Transverse colon (tissue), 4 donors: ENCODE measurements at places on chromosomes 5 and 9. TPM values are rescaled to one million over a fixed set of nuclear protein-coding genes. Genes with fewer than 3 reads are reported as not detected.

DRD1 gene
- not detected for total RNA-seq

GALT gene
- total RNA-seq, result 108 TPM

C5orf46 gene
- not detected for total RNA-seq

SLC2A6 gene
- 3.4 TPM for total RNA-seq

PAEP gene
- not detected for total RNA-seq

TEX10 gene
- total RNA-seq, result 8.7 TPM

CCL28 gene
- total RNA-seq, result 115 TPM

IGIP gene
- total RNA-seq, result 20.7 TPM

- DNase-seq, result no peak
- H3K27me3 ChIP-seq, result no peaks in the 10 kb centered on the region
- no peaks in the 10 kb centered on the region for H3K4me1 ChIP-seq
- no peak overlapping the region for H3K27ac ChIP-seq
- H3K4me3 ChIP-seq, result no peak overlapping the region
Measured at GRCh38 chr5:29795096-29795652, 1398.3 kb upstream of the CDH6 start.

- peaks cover 47% of the 10 kb centered on the region for H3K27me3 ChIP-seq
- H3K4me3 ChIP-seq, result no peak overlapping the region
- no peaks in the 10 kb centered on the region for H3K4me1 ChIP-seq
- H3K27ac ChIP-seq, result no peak overlapping the region
- no peak for DNase-seq
Measured at GRCh38 chr5:11385901-11386293, 518.3 kb downstream of the CTNND2 start.

DNA sequence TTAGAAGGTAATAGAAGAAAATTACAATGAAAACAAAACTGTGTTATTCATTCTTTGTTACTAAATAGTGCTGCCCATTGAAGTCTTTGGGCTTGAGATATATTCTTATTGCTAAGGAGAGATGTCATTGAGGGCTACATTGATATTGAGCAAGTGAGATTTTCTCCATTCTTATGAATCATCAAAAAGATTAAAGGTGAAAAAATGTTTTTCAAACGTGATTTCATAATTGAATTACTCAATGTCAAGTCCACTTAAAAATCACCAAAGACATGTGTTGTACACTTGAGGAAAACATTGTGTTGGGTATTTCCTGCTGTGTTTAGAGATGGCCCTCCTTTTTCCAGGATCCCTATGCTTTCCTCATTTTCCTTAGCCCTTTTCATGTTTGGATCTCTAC is 448.1 kb downstream of the NFIB start:
- H3K4me3 ChIP-seq, result no peak overlapping the region
- peaks cover 6% of the 10 kb centered on the region for H3K4me1 ChIP-seq
- DNase-seq, result no peak
- H3K27ac ChIP-seq, result no peak overlapping the region

DNA sequence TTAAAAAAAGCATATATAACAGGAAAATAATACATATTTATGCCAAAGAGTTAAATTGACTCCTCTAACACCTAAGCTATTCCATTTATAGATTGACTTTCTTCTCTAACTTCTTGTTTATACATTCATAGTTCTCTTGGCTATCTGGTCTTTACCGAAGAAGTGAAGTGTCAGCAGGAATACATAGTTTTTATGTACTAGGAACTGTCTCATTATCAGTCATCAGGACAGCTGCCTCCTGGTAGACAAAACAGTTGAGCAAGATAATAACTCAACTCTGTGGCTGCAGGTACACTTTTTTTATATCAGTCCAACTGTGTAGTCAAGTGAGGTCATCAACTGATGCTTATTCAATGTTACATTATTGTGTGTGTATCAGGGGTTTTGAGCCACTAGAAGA is 1436.0 kb upstream of the NUDT12 start:
- no peaks in the 10 kb centered on the region for H3K36me3 ChIP-seq
- H3K27me3 ChIP-seq, result no peaks in the 10 kb centered on the region

DNA sequence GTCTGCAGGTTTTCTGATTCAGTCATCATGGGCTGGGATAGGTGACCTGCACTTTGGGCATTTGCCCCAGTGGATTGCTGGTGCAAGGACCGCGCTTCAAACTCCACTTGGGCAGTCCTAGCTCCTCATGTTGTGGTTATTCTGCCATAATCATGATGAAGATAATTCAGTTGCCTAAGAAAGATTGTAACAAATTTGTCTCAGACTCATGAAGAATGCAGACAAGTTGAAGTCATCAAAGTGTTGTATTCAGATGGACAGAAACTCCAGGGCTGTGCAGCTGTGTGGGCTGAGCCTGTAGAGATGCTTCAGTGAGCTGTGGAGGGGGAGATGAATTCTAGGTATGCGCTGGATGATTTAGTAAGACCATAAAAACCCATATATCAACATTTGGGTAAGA is 38.5 kb downstream of the TARS1 start:
- no peak overlapping the region for H3K27ac ChIP-seq
- no peaks in the 10 kb centered on the region for H3K27me3 ChIP-seq
- DNase-seq, result no peak
- H3K36me3 ChIP-seq, result no peaks in the 10 kb centered on the region
- no peak overlapping the region for H3K4me3 ChIP-seq

- no peak overlapping the region for H3K4me3 ChIP-seq
- no peaks in the 10 kb centered on the region for H3K27me3 ChIP-seq
- no peak overlapping the region for H3K27ac ChIP-seq
- no peak for DNase-seq
- no peaks in the 10 kb centered on the region for H3K36me3 ChIP-seq
Measured at GRCh38 chr5:125100951-125101350, 354.5 kb upstream of the ZNF608 start.

- no peak overlapping the region for H3K4me3 ChIP-seq
- no peaks in the 10 kb centered on the region for H3K27me3 ChIP-seq
- H3K4me1 ChIP-seq, result no peaks in the 10 kb centered on the region
Measured at GRCh38 chr5:171984748-171985419, 21.6 kb downstream of the FBXW11 start.

DNA sequence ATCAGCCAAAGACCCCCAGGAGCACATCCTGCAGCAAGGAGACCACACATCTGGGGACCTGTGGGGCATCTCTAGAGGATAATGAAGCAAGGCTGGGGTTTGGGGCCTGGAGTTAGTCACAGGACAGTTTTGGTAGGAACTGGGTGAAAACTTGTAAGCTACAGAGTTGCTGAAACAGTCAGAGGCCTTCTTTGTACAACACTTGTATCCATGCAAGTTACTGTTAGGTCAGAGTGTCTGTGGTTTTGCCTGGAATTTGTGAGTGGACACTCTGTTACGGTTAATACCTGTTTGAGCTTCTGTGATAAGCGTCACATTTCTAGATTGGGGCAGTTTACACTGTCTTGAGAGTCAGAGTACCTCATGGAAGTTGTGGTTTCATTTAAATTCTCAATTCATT is 22.6 kb upstream of the ASPN start:
- H3K27ac ChIP-seq, result peak overlapping the region; percentile 58
- H3K36me3 ChIP-seq, result no peaks in the 10 kb centered on the region
- no peak for DNase-seq
- no peaks in the 10 kb centered on the region for H3K27me3 ChIP-seq

GRCh38 chr5:132830436-132831094 is at the start of gene SHROOM1:
Gene SHROOM1, minus strand, starts transcription at chr5:132830647. Its CDS starts 4,507 bp downstream, at chr5:132826140.
- DNase-seq, result peak; percentile 82
- H3K27me3 ChIP-seq, result peaks cover 7% of the 10 kb centered on the region
- H3K36me3 ChIP-seq, result no peaks in the 10 kb centered on the region
- peaks cover 5% of the 10 kb centered on the region for H3K4me1 ChIP-seq

DNA sequence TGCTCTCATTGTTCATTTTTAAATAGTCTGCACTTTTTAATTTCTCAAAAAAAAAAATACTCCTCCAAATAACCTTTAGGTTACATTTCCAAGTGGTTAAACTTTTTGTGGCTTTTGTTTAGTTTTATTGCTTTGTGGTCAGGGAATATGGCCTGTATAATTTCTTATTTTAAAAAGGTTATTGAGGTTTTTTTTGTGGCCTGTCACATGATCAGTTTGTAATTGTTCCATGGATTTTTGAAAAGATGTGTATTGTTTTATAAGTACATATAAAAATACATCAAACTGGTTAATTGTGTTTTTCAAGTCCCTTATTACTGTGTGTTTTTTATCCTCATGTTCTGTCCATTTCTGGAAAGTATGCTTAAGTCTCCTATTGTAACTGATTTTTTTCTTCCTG is 64.0 kb downstream of the ZNF618 start:
- H3K27me3 ChIP-seq, result no peaks in the 10 kb centered on the region
- no peak for DNase-seq
- H3K4me1 ChIP-seq, result peaks cover 6% of the 10 kb centered on the region
- H3K36me3 ChIP-seq, result no peaks in the 10 kb centered on the region
- H3K27ac ChIP-seq, result no peak overlapping the region

- H3K36me3 ChIP-seq, result no peaks in the 10 kb centered on the region
- no peaks in the 10 kb centered on the region for H3K4me1 ChIP-seq
- DNase-seq, result no peak
- H3K27ac ChIP-seq, result no peak overlapping the region
- no peak overlapping the region for H3K4me3 ChIP-seq
Measured at GRCh38 chr5:178557416-178557815, 32.8 kb downstream of the COL23A1 start.

GRCh38 chr9:8456344-8456743 is 656.8 kb upstream of the DMAC1 start:
- H3K27me3 ChIP-seq, result no peaks in the 10 kb centered on the region
- H3K4me1 ChIP-seq, result no peaks in the 10 kb centered on the region
- H3K36me3 ChIP-seq, result no peaks in the 10 kb centered on the region
- no peak overlapping the region for H3K27ac ChIP-seq

- H3K36me3 ChIP-seq, result no peaks in the 10 kb centered on the region
- no peaks in the 10 kb centered on the region for H3K4me1 ChIP-seq
- H3K4me3 ChIP-seq, result no peak overlapping the region
Measured at GRCh38 chr9:69380301-69380700, 55.3 kb downstream of the ENTREP1 start.

- H3K4me1 ChIP-seq, result peaks cover 31% of the 10 kb centered on the region
- DNase-seq, result peak; percentile 51
Measured at GRCh38 chr9:89675058-89675742, 70.4 kb downstream of the GADD45G start.

- peaks cover 4% of the 10 kb centered on the region for H3K4me1 ChIP-seq
- H3K27ac ChIP-seq, result no peak overlapping the region
- DNase-seq, result no peak
- no peaks in the 10 kb centered on the region for H3K36me3 ChIP-seq
- H3K4me3 ChIP-seq, result no peak overlapping the region
Measured at GRCh38 chr9:131379056-131379455, 14.8 kb upstream of the PRRC2B start.

DNA sequence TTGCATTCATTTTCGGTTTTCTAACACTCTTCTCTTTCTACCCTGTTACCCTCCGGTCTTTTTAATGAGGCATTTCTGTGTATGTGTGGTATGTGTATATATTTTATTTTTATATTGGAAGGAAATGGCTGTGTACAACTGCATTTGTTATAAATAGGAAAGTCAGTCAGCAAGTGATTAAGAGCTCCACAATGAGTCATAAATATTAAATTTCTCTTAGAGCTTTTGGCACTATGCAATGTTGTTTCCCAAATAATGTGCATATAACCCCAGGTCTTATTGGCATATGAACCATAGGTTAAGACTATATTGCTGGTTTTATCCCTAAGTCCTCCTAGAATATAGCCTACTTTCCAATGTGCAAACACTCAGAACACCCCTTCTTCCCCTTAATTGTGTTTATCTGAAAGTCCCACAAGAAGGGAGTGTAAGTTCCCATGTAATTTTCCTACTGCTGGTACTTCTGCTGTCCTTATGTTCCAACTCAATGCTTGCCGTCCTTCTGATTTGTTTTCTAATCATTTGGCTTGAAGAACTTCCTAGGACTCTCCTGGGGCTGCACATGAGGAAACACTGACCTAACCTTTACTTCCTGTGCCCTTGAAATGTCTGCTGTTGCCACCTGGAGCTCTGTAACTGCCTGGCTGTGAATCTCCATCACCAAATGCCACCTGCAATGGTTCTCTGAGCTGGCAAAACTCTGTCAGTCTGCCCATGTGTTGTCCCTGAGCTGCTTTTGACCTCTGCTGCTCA is 65.5 kb upstream of the PCSK5 start:
- no peaks in the 10 kb centered on the region for H3K27me3 ChIP-seq
- H3K4me3 ChIP-seq, result no peak overlapping the region
- no peak overlapping the region for H3K27ac ChIP-seq
- H3K4me1 ChIP-seq, result no peaks in the 10 kb centered on the region
- DNase-seq, result no peak

- no peak overlapping the region for H3K4me3 ChIP-seq
- peaks cover 100% of the 10 kb centered on the region for H3K27me3 ChIP-seq
- H3K27ac ChIP-seq, result no peak overlapping the region
- no peaks in the 10 kb centered on the region for H3K4me1 ChIP-seq
- no peak for DNase-seq
Measured at GRCh38 chr5:3601911-3602782, 6.5 kb downstream of the IRX1 start.

DNA sequence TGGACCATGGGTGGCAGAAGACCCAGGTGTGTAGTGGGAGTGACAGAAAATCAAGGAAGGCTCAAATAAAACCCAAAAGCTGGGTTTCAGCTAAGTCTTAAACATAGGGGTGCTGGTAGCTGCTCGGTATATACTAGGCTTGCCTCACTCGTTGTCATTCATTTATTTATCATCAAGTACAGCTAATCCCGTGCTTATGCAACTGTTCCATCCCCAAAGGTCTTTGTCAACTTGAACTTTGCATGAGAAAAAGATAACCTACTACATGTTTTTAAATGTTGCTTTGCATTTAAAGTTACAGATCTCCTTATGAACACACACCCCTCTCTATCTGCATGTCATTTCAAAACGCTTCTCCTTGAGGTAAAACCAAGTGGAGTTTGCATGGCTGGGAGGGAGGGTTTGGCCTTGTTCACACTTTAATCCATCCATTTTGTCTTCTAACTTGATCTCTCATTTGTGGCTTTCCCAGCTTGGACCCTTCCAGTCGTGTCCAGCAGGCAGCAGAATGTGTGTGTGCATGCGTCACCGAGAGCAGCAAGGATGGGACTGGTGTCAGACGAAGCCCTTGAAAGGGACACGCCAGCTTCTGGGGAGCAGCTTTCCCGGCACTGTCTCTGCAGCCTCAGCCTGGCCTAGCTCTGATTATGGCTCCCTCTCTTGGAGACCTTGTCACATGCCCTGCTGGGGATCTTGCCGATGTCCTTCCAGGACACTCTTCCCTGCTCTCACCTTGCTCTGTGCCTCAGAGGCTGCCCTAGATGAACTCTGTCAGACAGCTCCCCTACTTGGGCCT is 133.5 kb downstream of the GADD45G start:
- H3K4me1 ChIP-seq, result peaks cover 18% of the 10 kb centered on the region
- no peaks in the 10 kb centered on the region for H3K36me3 ChIP-seq
- H3K4me3 ChIP-seq, result no peak overlapping the region
- H3K27ac ChIP-seq, result peak overlapping the region; percentile 28
- no peaks in the 10 kb centered on the region for H3K27me3 ChIP-seq

GRCh38 chr9:29548436-29548835 is 1975.2 kb upstream of the C9orf72 start:
- H3K36me3 ChIP-seq, result no peaks in the 10 kb centered on the region
- no peaks in the 10 kb centered on the region for H3K4me1 ChIP-seq
- H3K4me3 ChIP-seq, result no peak overlapping the region

GRCh38 chr5:4255441-4255840 is 659.8 kb downstream of the IRX1 start:
- no peaks in the 10 kb centered on the region for H3K4me1 ChIP-seq
- H3K4me3 ChIP-seq, result no peak overlapping the region
- no peak overlapping the region for H3K27ac ChIP-seq
